ENCODE measurements at places on chromosomes 12 and 14. TPM values are rescaled to one million over a fixed set of nuclear protein-coding genes. Genes with fewer than 3 reads are reported as not detected.

- DNase-seq: no peak
Observed at GRCh38 chr12:6819106-6820030, 2.3 kb upstream of the GPR162 start.

GLT1D1 gene
- polyA plus RNA-seq: 0.24 TPM

GRCh38 chr14:52086711-52087110 lies 17.9 kb upstream of the NID2 start:
- DNase-seq: no peak

DNA sequence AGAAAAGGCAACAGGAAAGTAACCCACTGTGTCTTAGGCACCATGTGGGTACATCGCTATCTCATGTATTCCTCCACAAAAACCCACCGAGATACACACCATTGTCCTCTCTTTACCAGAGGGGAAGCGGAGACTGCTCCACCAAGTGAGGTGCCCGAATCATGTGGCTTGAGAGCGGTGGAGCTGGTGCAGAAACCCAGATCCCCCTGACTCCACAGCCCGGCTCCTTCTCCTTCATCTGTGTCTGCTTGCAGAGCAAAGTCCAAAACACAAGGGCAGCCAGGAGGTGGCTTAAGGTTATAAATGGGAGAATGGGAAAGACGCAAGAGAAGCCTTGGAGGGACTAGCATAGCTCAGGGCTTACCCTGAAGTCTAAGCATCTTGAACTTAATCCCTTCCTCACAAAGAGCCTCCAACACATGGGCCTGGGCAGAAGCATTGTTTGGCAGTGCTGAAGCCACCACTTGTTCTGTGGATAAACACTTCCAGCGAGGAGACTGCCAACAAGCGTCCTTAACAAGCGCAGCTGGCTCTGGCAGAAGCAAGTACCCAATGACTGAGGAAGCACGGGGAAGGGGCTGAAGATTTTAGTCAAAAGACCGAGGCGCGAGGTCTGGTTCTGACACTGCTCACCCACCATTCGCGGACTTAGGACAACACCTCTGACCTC lies 83.0 kb downstream of the TTC7B start:
- DNase-seq: no peak

GRCh38 chr12:111283521-111283920 lies 85.4 kb downstream of the PHETA1 start:
- DNase-seq: no peak

- no peak for DNase-seq
Observed at GRCh38 chr12:52182384-52182783, 9.4 kb downstream of the KRT80 start.

FAM186B gene
- not detected for polyA plus RNA-seq

GRCh38 chr12:62977883-62978282 lies 42.9 kb upstream of the PPM1H start:
- no peak for DNase-seq

DNA sequence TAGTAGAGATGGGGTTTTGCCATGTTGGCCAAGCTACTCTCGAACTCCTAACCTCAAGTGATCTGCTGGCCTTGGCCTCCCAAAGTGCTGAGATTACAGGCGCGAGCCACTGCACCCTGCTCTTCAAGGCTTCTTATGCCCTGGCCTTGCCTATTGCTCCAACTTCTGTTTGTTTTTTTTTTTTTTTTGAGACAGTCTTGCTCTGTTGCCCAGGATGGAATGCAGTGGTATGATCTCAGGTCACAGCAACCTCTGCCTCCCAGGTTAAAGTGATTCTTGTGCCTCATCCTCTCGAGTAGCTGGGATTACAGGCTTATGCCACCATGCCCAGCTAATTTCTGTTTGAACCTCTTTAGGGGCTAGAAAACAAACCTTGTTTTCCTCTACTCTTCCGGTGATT lies 6.0 kb upstream of the ABCD4 start:
- no peak for DNase-seq

TAS2R46 gene
- not detected for polyA plus RNA-seq

DNA sequence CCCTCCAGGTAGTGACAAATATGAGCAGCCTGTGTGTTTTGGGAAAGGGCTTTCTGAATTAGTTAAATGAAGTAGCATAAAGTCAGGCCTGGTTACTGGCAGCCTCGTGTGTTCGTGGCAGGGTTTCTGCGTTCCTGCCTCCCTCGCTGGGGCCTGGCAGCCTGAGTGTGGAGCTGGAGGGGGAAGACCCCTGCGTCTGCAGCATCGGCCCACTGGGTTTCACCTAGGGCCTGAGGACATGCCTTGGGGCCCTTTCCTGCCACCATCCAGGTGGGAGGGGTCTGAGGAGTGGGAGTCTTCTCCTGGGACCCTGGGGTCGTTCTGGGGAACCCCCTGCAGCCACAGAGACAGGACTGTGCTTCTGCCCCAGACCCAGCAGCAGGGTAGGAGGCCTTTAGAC lies 20.4 kb upstream of the AMN start:
- DNase-seq: no peak

- DNase-seq: no peak
Observed at GRCh38 chr14:43894534-43894933, 612.5 kb downstream of the FSCB start.

DNA sequence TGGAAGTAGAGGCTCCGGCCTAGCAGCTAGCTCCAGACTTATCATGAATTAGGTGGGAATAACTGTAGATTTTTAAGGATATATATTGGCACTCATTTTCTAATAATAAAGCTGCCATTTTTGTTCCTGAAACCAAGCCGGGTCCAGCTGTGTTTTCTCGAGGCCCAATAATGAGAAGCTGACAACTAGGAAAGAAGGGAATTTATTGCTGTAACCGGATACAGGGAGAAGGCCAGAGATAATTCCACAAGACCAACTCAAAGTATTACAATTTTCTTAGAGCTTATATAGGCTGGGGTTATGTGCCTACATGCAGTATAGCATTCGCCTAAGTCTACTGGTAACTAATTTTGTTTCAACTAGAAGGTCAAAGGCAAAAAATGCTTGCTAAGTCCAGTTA lies 122.3 kb upstream of the FBXO33 start:
- DNase-seq: no peak
